ENCODE measurements at places on chromosomes 7 and 10. TPM values are rescaled to one million over a fixed set of nuclear protein-coding genes. Genes with fewer than 3 reads are reported as not detected.

GRCh38 chr7:2923886-2924574 lies 79.9 kb upstream of the GNA12 start:
- DNase-seq: no peak

- no peak for DNase-seq
Observed at GRCh38 chr7:64755865-64756264, 38.4 kb upstream of the ZNF138 start.

DNA sequence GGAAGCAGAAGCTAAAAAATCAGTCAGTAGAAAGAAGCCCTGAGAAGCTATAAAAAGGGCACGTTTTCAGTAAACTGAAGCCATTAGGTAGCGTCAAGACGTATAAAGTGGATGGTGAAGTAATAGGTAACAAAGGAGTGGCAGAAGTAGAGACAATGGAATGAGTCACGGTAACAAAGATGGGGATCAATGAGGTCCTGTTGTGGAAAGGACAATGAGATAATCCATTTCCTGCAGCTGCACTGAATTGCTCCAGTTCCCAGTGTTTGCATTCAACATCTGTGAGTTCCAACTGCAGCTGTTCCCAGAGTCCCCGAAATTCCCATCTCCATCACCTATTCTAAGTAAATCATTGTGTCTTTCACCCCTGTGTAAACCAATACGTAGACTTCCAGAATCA lies 4.8 kb upstream of the HYCC1 start:
- DNase-seq: no peak

DNA sequence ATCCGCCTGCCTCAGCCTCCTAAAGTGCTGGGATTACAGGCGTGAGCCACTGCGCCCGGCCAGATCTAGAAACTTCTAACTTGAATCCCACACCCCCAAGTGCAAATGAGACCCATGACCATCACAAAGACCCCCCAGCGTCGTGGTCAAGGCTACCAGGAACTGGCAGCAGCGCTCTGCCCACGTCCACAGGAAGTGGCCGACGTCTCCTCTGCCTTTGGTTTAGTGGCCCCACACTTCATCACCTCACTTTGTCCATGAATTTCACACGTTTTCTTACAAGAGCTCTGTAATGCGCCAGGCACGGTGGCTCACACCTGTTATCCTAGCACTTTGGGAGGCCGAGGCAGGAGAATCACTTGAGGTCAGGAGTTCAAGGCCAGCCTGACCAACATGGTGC lies 53.5 kb upstream of the TNRC18 start:
- DNase-seq: no peak

- peak; percentile 60 for DNase-seq
Observed at GRCh38 chr10:46526682-46527038, 29.8 kb downstream of the GPRIN2 start.

DNA sequence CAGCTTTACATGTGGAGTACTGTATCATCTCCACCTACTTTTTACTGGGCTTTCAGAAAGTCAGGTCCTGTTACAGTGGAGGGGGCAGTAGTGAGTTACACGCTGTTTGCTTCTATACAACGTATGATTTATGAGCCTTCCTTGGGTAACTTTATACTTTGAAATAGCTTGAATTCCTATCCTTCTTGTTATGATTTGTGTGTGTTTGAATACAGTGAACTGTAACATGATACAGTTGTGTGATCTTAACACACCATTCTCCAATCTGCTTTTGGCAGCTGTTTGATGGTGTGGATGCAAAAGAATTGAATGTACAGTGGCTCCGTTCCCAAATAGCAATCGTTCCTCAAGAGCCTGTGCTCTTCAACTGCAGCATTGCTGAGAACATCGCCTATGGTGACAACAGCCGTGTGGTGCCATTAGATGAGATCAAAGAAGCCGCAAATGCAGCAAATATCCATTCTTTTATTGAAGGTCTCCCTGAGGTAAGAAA lies 41.7 kb downstream of the SP8 start:
- no peak for DNase-seq

DNA sequence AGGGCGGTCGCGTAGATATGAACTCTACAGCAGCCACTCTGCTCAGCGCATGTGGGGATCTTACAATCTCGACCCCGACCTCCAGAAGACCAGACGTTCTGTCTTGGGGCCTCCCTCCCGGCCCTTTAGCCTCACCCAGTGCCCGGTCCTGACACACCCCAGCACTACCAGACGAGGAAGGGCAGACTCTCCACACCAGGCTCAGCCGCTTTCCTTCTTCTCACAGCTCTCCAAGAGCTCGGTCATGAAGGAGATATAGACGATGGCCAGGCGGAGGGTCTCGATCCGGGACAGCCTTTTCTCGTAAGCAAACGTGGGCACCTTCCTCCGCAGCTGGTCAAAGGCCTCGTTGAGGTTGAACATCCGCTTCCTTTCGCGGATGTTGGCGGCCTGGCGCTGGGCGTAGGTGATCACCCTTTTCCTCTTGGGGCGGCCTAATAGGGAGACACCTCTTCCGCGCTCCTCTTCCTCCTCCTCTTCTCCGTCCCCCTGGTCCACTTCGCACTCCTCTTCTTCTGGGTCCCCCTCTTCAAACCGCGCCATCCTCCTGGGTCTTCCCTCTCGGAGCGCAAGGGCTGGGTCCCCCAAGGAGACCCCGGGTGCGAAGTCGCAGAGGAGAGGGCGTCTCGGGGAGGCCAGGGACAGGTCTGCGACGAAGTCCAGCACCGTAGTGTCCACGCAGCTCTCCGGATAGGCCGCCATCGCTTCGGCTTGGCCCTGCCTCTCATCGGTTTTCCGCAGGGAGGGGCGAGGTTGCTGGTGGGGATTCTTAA lies at the start of gene FERD3L:
Gene FERD3L, minus strand, starts transcription at position 761 of the 773 bp plus-strand sequence. Its CDS starts 59 bp downstream, at position 702.
- no peak for DNase-seq

GRCh38 chr7:27168265-27168947 lies 3.1 kb upstream of the HOXA9 start:
- DNase-seq: no peak

- DNase-seq: no peak
Observed at GRCh38 chr10:13401142-13401541, 53.0 kb upstream of the SEPHS1 start.

DNA sequence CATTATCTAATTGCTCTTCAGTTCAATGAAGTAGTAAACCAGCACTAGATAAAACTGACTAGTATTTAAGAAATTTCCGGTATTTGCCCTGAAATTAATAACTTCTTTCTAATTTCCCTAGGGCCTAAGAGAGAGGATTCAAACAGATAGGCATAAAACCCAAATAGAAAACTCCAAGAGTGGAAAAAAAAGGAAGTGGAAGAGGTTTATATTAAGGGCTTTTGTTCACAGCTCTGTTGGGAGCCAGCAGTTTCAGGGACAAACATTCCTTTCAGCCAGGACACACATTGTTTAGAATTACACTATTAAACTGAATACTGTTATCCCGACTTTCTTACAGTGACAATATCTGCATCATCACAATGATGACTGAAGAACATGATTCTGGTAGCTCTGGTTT lies 3.6 kb downstream of the ODAD2 start:
- no peak for DNase-seq

DNA sequence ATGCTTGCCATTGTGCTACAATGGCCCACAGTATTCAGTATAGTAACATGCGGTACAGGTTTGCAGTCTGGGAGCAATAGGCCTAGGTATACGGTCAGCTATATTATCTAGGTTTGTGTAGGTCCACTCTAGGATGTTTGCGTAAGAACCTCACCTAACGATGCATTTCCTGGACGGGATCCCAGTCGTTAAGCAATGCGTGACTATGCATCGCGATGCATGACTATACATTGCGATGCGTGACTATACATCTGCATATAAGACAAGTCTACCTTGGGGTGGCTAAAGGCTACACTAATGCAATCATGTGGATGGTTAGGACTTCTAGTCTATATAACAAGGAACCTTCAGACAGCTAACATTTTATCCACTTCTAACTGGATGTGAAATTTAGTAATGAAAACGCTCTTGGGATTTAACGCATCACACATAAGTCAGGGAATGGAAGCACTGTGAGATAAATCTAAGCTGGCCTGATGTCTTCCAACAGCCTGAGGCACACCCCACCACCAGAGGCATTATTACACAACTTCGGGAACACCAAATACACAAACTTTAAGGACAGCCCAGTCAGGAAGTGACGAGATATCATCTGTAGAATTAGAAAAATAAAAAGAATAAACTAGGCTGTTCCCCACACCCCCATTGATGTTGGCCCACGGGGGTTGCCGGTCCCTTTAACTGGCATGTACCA lies 9.2 kb downstream of the GNA12 start:
- DNase-seq: no peak

DNA sequence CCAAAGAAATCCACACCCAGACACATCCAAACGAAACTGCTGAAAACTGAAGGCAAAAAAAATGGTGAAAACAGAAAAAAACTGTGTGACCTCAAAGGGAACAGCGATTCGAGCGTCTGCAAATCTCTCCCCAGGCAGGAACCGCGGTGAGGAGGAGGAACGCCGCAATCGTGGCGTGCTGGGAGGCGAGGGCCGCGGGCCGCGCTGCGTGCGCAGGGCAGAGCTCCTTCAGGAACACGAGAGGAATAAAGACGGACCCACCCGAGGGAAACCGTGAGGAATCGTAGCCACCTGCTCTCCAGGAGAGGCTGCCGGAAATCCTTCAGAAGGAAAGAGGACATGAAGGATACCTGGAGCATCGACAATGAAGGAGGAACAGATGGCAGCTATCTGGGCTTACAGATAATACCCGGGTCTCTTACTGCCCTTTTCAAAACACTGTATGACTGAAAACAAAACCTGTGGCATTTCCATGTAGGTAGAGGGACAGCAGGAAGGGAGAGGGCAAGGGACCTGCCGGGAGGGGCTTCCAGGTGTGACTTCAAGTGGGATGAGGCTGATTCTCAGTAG lies 266.0 kb downstream of the MAD1L1 start:
- DNase-seq: no peak

- DNase-seq: peak; percentile 45
Observed at GRCh38 chr10:13857451-13857850, 270.7 kb downstream of the PRPF18 start.

- no peak for DNase-seq
Observed at GRCh38 chr10:48684463-48684791, 246 bp upstream of the WDFY4 start.

DNA sequence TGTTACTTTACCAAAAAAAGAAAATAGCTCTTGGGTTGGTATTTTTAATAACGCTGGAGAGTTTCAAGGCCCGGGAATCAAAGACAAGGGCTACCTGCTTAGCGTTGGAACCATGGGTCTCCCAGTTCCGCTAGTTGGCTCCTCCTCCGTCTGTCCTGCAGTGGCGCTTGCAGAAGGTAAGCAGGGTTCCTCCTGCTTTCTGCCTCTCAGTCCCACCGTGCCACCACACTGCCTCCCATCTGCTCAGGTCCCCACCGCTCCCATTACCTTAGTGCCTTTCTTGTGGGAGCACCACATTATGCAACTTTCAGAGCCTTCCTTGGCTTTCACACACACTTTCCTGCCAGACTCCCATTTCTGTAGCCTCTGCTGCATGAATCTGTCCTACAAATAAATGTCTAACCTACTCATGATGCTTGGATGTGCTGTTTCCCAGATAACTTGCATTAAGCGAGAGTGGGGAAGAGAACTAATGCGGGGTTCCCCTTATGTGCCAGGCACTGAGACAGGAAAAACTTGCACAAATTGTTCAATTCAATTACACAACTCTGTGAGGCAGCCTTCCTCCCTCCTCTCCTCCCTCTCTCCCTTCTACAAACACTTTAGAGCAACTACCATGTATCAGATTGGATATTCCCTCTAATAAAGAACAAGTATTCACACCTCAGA lies 124.5 kb downstream of the AOAH start:
- DNase-seq: no peak

DNA sequence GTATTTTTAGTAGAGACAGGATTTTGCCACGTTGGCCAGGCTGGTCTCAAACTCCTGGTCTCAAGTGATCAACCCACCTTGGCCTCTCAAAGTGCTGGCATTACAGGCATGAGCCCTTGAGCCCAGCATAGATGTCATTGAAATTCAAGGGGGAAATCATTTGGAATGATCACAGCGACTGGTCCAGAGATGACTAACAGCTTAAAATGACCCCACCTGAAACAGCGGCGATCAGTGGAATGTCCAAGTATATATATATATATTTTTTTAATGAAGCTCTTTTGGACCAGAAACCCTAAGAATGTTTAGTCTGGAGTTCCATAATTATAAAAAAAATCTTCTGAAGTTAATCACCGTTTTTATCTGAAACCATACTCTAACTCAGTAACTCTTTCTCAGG lies 12.5 kb upstream of the AKR1E2 start:
- no peak for DNase-seq

DNA sequence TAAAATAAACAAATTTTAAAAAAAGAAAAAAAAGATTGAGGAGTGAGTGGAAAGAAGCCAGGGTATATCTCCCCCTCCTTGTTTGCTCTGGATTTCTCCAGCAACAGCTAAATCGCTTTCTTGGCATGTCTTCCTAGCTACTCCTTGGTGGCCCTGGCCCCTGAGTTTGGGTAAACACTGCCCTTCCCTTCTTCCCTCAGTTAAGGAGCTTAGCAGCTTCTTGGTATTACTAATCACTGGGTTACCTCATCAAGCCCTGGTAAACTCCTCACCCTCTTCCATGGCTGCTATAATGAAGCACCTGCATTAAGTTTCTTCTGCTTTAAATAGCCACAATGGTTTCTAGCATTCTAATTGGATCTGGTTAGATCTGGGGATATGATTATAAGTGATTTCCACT lies 269.8 kb downstream of the FZD1 start:
- DNase-seq: no peak

DNA sequence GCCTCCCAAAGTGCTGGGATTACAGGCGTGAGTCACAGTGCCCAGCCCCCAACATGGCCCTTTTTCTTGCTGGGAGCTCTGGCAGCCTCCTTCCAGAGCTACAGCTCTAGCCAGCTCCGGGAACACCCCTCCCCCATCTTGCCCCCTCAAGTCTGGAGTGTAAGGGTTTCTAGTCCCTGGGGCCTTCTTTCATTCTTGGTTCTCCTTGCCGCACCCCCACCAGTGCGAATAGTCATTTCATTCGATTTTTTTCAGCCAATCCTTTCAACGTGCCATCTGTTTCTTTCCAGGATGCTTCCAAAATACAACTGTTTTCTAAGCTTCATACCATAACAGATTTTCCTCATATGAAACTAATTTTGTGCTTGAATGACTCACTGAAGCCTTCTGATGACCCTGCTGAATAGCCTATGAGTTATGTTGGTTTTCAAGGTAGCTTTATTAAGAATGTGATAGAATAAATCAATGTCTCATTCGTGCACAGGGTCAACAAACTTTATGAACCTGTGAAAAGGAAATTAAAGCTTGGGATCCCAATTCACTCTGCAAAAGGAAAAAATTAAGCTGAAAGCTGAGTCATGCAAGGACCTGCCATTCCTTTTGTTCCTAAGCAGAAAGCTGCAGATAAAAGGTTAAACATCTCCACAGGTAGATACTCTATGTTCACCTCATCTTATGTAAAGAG lies 38.6 kb downstream of the CDC14C start:
- no peak for DNase-seq

- peak; percentile 68 for DNase-seq
Observed at GRCh38 chr7:77759294-77759889, 38.8 kb downstream of the TMEM60 start.

- no peak for DNase-seq
Observed at GRCh38 chr10:45034301-45034700, 33.6 kb downstream of the ZNF22 start.

- DNase-seq: peak; percentile 6
Observed at GRCh38 chr7:69962186-69963065, 364.2 kb downstream of the AUTS2 start.

GRCh38 chr7:130793855-130794618 lies 60.0 kb upstream of the KLF14 start:
- DNase-seq: no peak

OPN4 gene
- total RNA-seq: not detected

TET1 gene
- 3.6 TPM for total RNA-seq

TFR2 gene
- total RNA-seq: 0.26 TPM

TMEM270 gene
- not detected for total RNA-seq

HTR7 gene
- not detected for total RNA-seq

SLC13A4 gene
- not detected for total RNA-seq
